RWPE1 (cell line): ENCODE measurements at places on chromosomes 1 and 21.

- DNase-seq: no peak
Observed at GRCh38 chr1:109713636-109714035, 1.6 kb downstream of the GSTM5 start.

DNA sequence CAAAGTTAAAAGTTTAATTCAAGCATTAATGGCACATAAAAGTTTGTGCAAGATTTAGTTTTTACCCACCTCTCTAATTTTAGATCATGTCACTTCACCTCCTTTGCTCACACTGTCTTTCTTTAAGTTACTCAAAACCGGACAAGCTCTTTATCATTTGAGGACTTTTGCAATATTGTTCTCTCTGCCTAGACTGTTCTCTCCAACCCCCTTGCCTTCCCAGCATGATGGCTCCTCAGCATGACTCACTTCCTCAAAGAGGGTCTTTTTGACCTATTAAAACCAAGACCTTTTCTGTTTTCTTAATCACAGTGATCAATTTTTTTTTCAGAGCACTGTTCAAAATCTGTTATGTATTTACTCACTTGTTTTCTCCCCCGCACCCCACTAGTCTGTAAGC lies 61.3 kb downstream of the XKR8 start:
- no peak for DNase-seq

- peak; percentile 68 for DNase-seq
Observed at GRCh38 chr1:157156058-157156541, 17.9 kb upstream of the ETV3 start.

DNA sequence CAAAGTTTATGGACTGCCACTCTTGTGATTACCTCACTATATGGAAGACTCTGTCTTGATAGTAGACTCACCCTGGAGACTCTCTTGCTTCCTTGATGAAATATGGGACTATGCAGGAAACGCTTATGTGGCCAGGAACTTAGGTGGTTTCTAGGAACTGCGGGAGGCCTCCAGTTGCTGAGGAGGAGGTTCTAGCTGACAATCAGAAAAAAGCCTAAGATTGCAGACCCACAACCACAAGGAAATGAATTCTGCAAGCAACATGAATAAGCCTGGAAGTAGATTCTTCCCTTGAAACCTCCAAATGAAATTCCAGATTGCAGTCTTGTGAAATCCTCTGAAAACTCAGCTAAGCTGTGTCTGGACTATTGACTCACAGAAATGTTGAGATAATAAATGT lies 88.9 kb upstream of the COL11A1 start:
- DNase-seq: no peak

DNA sequence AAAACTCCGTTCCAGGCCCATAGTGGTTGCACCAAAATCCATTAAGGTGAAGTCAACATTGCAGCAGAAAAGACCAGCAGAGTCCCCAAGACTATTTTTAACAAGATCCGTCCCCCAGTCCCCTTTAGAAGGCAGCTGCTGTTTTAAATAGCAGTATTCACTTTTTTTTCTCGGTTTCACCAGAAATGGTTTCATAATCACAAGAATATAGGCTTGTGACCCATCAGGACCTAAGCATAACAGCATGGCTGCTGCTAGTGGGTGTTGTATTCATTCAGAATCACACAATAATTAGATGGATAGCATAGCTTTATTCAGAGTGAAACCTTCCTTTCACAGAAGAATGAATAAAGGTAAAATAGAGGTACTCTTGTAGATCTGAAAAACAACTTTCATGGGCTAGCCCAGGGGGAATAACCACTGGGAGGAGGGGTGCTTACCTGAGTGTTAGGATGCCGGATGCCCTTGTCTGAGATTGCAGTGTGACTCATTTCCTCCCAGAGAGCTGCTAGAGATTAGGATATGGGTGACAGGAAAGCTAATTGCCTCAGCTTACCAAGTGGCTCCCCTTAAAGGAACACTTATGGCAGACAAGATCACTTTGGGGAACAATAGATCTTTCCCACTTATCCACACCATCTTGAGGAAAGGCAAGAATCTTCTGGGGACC lies 35.0 kb downstream of the ACKR1 start:
- DNase-seq: no peak

DNA sequence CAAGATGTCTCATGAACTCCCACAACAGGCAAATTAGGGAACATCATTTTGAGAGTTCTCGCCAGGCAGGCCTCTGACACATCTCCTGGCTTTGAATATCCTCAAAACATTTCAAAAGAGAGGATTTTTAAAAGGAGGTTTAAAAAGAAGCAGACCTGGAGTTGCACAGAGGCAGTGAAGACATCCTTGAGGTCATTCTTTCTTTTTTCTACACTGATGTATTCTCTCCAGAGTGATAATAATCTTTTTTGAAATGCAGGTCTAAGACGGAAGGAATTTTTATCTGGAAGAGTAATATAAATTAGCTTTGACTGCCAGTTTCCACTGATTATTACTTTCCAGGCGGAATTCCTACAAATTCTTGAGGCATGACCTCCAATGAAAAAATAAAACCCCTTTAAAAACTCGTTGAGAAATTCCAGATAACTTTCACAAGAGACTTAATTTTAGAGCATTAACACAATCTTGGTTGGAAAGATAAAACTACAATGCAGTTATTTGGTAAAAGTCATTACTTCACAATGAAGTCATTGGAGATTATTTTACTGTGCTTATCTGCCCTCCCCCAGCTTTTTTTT lies 125.0 kb downstream of the LYPLAL1 start:
- no peak for DNase-seq
